Activated CD8-positive, alpha-beta memory T cell treated with anti-CD3 and anti-CD28 coated beads for 1 hour (primary cell): ENCODE measurements at places on chromosomes 3 and 15.

GRCh38 chr3:112948346-112948838 is 26.5 kb downstream of the CD200R1 start:
- DNase-seq: no peak

GRCh38 chr3:130820976-130821375 is 72.9 kb upstream of the ATP2C1 start:
- DNase-seq: no peak

DNA sequence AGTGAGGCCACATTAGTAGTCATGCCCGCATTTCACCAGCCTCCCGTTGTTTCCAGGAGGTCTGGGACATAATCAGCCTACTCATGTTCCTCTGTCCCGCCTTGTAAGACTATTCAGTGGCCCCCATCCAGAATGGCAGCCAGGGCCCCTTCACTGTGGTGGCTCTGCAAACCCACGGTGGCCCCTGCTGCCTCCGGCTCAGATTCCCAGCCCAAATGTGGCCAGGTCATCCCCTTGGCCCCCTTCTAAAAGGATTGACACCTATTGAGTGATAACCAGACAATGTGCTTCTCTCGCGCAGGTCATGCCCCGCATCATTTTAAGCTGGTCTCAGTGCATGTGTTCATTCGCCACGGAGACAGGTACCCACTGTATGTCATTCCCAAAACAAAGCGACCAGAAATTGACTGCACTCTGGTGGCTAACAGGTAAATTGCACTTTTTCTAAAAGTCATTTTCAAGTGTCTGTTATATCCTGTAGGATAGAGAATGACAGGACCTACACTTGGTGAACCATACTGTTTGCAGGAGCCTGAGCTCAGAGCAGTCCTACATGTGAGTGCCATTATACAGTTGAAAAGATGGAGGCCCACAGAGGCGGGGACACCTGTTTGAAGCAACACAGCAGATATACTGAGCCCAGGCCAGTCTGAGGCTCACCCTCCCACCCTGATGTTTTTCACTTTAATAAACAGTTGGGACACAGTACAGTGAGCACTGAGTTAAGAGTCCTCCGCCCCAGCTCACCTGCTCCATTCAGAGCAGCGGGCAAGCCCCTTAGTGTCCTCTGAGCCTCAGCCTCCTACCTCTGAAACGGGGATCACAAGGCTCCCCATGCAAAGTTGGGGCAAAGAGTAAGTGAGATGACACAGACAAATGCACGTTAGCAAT is 47.7 kb downstream of the PXYLP1 start:
- DNase-seq: no peak

GRCh38 chr3:116835658-116836057 is 126.1 kb downstream of the TUSC7 start:
- DNase-seq: no peak

DNA sequence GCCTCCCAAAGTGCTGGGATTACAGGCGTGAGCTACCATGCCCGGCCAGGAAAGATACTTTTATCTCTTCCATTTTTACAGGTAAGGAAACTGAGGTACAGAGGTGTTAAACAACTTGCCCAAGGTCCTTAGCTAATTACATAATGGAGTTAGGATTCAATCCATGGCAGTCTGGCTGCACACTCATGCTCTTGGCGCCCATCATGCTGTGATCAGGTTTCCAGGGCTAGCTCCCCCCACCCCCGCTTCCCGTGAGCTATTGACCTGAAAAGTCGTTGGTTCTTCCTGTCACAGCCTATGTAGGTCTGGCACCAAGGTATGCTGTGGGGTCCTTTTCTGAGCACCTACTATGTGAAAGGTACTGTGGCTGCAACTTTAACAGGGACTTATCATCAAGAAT is 55.9 kb upstream of the LARS2 start:
- no peak for DNase-seq

DNA sequence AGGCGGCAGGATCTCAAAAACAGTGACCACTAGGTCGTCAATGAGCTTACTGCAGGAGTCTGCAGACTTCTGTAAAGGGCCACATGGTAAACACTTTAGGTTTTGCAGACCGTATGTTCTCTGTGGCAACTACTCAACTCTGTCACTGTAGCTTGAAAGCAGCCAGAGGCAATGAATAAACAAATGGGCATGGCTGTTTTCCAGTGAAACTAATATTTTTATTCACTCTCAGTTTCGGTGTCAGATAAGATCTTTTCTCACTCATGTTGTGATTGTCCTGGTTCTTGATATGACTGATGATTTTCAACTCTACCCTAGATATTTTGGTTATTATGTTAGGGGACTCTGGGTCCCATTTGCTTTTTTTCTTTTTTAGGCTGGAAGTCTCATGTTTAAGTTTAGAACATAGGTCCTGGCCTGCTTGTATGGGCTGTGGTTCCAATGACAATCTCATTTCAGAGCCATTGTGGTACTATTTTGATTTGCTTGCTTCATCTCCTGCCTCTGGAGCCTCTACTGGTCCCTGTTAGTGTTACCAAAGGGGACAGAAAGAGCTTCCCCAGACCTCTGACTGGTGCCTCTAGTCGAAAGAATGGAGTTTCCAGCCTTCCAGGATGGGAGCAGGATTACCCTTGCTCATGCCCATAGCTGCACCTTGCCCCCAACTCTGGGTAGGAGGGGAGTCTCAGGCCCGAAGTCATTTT is 222.0 kb downstream of the STT3B start:
- no peak for DNase-seq

- no peak for DNase-seq
Observed at GRCh38 chr3:182739619-182740018, 53.7 kb upstream of the ATP11B start.

- no peak for DNase-seq
Observed at GRCh38 chr15:67033012-67033411, 32.4 kb upstream of the SMAD3 start.

DNA sequence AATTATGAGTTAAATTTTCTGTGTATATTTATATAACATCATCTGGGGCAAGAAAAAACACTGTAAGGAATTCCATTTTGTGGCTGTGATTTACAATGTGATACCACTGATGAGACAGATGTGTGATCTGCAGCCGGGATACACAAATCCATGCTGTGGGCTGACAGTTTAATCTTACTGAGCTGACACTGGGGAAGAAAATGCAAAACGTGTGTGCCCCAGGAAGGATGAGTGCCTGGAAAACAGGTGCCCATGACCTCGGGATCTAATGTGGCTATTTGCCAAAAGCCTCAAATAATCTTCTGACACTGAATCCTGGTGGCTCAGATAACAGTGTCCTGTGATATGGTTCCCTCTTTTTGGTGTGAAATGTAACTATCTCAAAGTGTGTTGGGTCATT is 10.5 kb downstream of the MYRIP start:
- no peak for DNase-seq

DNA sequence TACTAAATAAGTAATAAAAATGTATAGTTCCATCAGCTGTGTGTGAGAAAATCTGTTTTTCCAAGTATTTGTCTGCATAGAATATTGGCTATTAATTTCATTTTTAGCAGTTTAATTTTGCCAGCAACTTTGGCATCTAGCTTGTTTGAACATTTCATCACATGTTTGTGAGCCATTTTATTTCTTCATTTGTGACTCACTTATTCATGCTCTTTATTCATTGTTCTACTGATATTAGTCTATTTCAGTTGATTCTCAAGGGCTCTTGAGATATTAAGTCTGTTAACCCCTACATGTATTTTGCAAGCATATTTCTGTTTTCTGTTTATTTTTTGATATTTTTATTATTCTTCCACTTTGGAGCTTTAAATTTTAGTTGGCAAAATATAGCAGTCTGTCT is 74.0 kb upstream of the PHLDB2 start:
- DNase-seq: no peak
